ENCODE measurements at places on chromosomes 6 and 20.

DNA sequence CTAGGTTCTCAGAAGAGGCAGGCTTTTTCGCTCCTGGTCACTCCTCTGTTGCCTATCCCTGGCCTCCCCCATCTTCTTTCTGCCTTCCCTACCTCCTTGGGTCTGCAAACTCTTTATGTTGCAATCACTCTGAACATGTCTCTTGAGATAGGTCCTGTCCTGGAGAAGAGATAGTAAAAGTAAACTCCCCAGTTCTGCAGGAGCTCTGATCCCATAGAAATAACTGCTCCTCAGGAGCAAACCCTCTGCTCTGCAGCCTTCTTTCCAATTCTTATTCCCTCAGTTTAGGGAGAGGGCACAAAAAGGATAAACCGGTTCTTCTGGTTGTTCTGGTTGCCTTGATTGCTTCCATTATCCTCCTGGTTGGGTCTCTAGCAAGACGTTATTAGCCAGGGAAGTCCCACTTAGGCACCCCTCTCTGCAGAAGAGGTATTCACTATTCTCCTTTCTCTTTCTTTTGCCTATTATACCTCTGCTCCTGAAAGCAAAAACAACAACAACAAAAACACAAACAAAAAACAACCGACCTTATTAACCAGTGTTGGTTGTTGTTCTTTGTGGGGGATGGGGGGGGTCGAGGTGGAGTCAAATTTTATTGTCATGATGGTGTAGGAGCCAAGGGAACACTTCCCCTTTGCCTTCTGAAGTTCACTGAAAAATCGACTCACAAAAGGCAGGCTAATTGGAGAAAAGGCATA, 973 bp downstream of the TRIM38 start:
- peak; percentile 23 for DNase-seq

DNA sequence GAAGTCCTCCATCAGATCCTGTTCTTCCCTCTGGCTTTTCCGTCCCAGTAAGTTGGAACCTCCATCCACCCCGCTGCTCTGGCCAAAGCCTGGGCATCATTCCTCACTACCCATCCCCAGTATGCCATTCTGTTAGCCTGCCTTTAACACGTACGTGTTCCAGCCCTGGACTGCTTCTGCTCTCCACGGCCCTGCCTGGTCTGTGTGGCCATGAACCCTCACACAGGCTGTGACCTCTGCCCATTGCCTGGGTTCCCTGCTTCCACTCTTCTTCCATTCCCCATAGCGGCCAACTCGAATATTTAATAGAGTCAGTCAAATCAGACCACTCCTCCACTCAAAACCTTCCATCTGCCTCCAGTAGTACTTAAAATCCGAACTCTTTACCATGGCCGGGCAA, 29.4 kb downstream of the RALGAPA2 start:
- DNase-seq, result no peak

- no peak for DNase-seq
These were observed 17.3 kb downstream of the TNFAIP3 start for GRCh38 chr6:137884149-137884909.

DNA sequence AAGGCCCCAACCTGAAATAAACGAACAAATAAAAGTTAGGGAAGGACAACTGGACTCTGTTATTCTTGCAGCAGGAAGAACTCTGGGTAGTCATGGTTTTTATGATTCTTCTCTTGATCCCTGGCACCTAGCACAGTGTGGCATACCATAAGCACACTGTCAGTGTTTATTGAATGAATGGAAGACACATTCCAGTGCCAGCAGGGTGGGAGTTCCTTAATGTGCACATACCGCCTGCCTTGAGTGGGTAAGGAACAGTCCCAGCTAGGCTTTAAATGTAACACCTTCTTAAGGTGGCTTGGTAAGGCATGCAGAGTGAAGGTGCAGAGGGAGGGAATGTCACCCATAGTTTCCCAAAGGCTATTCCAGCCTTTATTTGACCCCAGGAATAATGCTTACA, 162.9 kb upstream of the CEP162 start:
- no peak for DNase-seq

GRCh38 chr20:44750081-44750805, 4.6 kb downstream of the KCNK15 start:
- no peak for DNase-seq
